ENCODE measurements at places on chromosomes 11 and 22.

- DNase-seq = no peak
These were observed 98.5 kb downstream of the SMCO4 start for GRCh38 chr11:93444617-93445073.

DNA sequence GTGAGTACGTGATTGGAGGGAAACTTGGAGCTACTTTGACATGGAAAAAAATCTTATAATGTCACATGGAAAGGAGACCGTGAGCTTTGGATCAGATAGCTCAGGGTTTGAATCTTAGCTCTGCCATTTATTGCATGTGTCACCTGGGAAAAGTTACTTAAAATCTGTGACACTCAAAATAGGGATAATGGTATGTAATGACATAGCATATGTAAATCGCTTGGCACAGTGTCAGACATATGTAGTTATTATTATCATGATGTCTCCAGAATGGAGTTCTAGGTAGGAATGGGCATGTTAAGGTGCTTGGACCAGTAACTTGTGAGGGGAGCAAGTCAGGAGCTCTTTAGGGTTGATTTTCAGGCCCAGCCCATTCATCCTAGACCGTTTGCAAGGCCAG lies 75.8 kb downstream of the GRIK4 start:
- DNase-seq = no peak

DNA sequence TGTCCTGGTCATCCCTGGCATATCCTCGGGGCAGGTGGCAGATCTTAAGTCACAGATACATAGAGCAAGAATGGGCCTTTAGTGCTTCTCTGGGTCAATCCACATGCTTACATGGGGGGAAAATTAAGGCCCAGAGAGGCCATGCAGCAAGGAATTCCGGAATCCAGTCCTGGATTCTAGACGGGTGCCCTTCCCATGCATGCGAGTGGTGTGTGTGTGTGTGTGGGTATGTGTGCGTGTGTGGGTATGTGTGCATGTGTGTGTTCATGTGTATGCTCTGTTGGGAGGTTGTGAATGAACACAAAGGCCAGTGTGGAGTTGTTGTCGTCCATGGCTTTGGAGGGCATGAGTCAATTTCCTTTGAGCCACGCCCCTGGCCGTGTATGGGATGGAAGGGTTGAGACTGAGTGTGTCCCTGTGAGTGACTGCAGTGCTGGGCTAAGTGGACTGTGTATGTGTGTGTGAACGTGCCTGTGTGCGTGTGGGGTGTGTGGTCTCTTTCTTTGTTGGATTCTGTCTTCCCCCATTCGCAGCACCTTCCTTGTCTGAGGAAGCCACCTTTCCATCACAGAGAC lies 33.4 kb upstream of the EIF3D start:
- DNase-seq = no peak

DNA sequence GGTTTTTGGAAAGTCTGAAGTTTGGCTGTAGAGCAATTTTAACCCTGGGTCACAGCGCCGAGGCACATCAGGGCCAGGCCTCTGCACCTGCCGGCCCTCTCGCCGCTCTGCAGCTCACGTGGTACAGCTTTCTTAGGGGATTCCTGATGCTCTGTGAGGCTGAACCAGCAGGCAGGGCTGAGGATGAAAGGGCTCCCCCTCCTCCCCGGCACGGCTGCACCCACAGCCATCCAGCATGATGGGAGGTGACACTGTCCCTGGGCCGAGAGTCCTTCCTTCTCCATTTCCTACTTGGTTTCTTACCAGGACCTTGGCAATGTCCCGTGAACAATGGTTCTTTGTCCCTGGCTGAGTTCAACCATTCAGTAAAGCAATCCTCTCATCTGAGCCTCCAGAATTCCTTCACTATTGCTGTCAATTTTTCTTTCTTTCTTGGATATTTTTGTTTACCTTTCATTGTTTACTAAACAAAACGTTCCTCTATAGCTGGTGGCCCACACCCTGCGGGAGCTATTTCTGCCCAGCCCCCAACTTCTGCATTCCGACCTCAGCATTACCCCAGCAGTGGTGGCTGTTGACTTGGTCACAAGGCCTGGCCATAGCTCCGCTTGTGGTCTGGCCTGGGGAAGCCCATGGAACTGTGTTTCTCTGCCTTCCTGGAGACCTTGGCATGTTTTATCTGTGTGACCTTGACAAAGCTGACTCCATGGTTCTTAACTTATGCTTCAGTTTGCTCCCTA lies 172.8 kb upstream of the B3GAT1 start:
- DNase-seq = no peak

DNA sequence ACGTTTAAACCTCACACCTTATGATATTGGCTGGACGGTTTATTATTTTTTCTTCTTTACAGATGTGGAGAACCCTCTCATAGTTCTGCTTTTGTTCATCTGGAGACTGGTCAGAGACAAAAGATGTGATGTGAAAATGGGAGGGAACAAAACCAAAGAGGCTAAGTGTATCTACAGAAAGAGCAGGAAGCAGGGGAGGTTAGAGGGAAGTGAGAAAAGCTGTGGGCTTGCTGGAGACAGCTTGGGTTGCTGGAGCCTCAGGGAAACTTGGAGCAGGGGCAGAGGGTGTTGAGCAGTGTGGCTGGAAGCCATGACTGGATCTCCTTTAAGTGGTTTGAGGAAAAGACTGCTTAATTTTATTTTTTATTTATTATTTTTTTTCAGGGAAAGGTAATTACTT lies 79.0 kb upstream of the SNX19 start:
- no peak for DNase-seq

GRCh38 chr22:33024626-33025025 lies 33.6 kb downstream of the SYN3 start:
- no peak for DNase-seq

- no peak for DNase-seq
These were observed 15.9 kb downstream of the NEAT1 start for GRCh38 chr11:65438257-65439151.

DNA sequence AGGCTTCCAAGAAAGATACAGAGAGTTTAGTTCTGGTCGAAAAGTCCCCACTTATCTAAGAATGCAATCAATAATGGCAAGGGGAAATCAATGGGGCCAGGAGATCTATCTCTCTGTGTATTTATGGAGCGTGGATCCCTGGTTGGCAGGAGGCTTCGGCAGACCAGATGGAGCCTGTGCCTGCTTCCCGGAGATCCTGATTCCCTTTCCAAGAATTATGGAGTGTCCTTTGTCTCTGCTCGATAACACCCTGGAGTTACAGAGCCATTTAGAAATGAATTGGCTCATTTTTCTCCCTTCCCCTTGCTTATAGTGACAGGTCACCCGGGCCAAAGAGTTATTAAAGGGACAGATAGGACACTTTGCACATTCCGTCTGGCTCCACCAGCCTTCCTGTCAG lies 92.4 kb downstream of the ISX start:
- DNase-seq = no peak

- no peak for DNase-seq
These were observed 218.8 kb downstream of the CTTN start for GRCh38 chr11:70616938-70617654.

DNA sequence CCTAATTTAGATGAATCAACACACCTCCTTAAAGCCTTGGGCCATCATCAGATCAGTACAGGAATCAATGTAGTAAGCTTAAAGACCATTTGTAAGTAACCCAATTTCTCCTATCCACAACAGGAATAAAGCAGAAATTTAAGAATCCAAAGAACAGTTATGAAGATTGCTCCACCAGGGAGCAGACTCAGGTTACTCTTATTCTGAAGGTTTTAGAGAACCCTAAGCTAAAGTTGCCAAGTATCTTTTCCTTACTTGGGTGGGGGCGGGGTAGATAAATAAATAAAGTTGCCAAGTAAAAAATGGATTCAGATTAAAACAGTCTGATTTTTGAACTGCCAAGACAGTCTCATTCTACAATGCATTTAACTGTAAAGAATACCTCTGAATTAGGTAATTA lies 18.1 kb downstream of the CKAP5 start:
- no peak for DNase-seq

GRCh38 chr11:16160146-16160545 lies 196.2 kb downstream of the SOX6 start:
- no peak for DNase-seq

DNA sequence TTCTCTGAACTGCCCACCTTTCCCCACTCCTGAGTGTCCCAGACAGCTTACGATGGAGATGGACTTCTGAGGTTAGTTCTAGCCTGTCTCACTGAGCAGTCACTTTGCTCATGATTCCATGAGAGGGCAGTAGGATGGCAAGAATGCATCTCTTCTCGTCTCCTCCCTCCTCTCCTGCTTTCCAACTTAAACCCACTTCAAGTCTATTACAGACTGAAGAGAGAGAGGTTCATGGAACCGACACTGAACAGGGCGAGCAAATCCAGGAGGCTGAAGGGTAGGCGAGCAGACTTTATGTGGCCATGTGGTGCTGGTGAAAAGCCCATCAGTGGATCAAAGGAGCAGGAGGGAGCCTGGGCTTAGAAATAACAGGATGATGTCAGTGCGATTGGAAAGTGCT lies 38.6 kb downstream of the CEP164 start:
- DNase-seq = no peak

DNA sequence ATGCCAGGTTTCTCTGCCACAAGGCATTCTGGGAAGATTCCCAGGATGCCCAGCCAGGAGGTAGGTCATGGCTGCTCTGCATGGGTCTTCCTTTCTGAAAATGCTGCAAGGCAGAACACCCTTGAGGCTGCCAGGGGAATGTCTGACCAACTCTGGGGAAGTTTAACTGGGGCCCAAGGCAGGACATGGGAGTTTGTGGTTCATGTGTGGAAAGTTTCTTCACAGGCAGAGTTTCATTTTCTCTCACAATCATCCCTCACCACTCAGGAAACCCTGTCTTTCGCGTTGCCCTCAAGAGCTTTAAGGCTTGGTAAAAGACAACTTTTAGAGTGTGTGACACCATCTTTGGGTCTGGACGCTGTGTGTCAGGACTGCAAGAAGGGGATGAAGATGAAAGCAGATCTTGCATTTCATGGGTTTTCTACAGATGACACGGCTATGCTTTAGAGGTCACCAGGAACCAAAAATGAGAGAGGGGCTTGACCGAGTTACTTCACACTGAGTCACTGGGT lies 133.5 kb downstream of the CD44 start:
- peak; percentile 42 for DNase-seq

- DNase-seq = no peak
These were observed 61.4 kb downstream of the EFCAB6 start for GRCh38 chr22:43750751-43751150.

GRCh38 chr22:49574881-49575702 lies 252.6 kb downstream of the BRD1 start:
- DNase-seq = no peak

DNA sequence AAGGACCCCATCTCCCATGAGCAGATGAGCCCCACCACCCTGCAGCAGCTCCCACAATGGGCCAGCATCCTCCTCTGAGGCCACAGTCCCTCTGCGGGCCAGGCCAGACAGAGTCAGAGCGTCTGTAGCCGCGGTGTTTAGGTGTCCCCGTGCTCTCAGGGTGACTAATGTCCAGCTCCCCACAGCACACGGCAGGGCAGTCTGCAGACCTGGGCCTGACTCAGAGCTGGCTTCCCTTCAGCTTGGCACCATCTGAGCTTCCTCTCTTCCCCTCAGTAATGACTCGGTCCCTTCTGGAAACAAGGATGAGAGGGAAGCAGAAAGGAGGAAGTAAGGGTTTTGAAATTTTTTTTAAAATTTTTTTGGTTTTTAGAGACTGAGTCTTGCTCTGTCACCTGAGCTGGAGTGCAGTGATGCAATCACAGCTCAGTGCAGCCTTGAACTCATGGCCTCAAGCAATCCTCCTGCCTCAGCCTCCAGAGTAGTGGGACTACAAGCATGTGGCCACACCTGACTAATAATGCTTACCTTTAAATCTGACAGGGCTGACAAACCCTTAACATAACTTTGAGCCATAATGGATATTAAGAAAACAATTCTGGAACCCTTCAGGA lies 28.5 kb downstream of the LRRC74B start:
- no peak for DNase-seq

GRCh38 chr11:40384991-40385390 lies 1074.5 kb downstream of the LRRC4C start:
- DNase-seq = no peak

GRCh38 chr11:85663753-85664614 lies 945 bp downstream of the CREBZF start:
- DNase-seq = peak; percentile 86

- no peak for DNase-seq
These were observed 8.8 kb downstream of the NPTXR start for GRCh38 chr22:38834991-38835390.

GRCh38 chr11:116840224-116840745 lies 2.9 kb upstream of the APOA1 start:
- DNase-seq = no peak

- no peak for DNase-seq
These were observed 13.1 kb downstream of the POU2AF1 start for GRCh38 chr11:111365722-111366559.

DNA sequence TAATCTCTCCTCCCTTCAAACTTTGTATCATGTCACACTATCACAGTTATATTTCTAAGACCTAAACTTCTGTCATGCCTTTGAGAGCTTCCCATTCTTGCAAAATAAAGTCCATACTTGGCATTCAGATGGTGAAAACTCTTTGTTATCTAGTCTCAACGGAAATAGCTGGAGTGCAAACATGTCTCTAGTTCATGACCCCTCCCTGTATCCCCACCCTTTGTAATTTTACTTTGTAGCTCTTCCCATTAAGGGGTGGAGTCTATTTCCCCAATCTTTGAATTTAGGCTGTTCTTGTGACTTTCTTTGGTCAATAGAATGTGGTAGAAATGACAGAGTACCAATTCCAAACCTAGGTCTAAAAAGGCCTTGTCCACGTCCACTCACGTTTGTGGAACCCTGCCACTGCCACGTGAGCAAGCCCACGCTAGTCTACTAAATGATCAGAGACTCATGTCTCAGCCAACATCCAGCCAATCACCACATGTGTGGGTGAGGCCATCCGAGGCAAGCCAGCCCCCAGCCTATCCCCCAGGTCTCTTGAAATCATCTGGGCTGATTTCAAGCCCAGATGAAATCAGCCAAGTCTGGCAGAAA lies 23.4 kb downstream of the SLN start:
- no peak for DNase-seq

DNA sequence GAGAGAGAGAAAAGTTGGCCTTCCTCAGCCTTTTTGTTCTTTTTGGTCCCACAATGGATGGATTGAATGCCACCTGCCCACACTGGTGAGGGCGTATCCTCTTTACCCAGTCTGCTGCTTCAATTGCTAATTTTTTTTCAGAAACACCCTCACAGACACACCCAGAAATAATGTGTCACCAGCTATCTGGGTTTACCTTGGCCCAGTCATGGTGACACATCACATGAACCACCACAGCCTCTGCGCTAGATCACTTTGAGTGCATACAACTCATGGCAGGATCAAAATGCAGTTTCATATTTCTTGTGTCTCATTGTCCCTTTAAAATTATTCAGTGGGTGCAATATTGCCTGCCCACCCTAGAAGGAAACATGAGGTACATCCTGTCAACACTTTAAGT lies 63.3 kb downstream of the ADAMTS15 start:
- no peak for DNase-seq

- DNase-seq = no peak
These were observed 75.0 kb upstream of the OR4B1 start for GRCh38 chr11:48141475-48142122.

DNA sequence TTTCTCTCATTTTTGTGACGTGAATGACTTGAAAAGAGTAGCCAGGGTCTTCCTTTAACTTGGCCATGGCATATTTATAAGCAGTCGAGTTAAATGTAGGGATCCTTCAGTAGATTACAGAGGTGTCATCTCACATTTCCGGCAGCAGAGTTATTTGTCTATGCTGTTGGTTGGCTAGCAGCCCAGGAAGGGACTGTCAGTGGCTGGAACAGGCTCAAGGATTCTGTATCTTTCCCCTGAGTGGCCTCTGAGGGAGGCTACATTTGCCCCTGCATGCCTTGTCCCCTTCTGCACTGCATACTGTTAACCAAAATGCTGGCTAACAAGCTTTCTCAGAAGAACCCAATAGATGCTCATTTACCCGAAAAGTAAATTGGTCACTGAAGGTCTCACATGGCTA lies 187.6 kb downstream of the PGR start:
- DNase-seq = no peak

GRCh38 chr11:97761175-97761574 lies 1259.6 kb upstream of the CNTN5 start:
- DNase-seq = no peak
